ENCODE measurements at places on chromosomes 7 and 10.
A peak's percentile ranks its signal among the peaks of the same experiment; 100 is the strongest.

DNA sequence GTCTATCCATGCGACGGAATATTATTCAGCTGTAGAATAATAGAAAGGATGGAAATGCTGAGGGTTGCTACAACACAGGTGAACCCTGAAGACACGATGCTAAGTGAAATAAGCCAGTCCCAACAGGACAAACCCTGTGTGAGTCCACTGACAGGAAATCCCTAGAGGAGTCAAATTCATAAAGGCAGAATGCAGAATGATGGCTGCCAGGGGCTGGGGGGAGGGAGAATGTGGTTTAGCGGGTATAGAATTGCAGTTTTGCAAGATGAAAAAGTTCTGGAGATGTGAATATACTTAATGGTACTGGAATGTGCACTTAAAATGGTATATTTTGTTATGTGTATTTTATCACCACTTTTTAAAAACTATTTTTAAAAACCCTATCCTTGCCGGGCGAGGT, 36.9 kb upstream of the DOCK1 start:
- no peak for DNase-seq

GRCh38 chr10:104300736-104301292, 31.8 kb downstream of the GSTO2 start:
- no peak for DNase-seq

DNA sequence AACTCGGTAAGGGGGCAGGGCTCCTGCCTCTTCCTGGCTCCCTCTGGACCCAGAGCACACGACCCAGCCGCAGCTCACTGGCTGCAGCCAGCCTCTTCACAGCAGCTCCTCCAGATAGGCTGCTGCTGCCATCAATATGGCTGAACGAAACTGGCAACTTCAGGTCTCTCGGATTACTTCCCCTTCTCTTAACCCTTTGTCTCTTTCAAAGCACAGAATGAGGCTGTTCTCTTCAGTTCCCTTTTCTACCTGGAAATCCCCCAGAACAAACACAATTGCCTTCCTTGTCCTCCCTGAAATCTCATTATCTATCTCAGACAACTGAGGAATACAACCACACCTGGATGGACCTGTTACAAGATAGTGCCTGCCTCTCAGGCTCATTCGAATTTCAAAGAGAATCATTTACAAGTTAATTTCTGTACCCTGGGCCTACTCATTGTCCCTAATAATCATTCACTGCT, 193.4 kb upstream of the MBL2 start:
- DNase-seq, result peak; percentile 20

DNA sequence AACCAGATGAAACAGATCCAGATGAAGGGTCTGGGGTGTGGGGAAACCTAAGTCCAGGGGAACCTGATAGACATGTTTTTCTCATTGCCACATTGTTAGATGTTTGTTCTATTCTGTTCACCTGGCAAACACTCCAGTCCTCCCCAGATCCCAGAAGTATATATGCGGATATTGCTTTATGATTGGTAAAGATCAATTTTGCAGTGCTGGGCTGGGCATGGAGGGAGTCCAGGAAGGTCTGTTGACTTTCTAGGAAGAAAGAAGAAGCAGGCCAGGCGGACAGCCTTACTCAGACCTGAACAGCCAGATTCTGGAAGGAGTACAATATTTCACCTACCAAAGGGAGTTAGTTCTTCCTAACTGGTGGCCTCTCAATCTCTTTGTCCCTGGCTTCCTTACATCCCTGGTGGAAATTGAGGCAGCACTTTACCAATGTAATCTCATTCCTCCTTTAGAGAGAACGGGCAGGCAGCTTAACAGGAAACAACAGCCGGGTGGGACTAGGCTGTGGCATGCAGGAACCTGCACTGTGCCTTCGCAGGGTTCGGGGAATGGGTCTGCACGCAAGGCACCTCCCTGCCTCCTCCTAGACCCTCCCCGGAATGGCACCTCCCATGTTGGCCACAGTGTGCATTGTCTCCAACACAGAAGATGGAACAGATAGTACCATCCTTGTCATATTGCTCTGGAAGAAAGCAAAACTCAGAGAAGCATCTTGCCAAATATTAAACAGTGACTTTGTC, 930 bp downstream of the GIMAP6 start:
- DNase-seq, result peak; percentile 15

GRCh38 chr10:23417254-23417653, 21.6 kb upstream of the OTUD1 start:
- no peak for DNase-seq

GRCh38 chr10:34028936-34029335, 694.5 kb upstream of the NRP1 start:
- no peak for DNase-seq

DNA sequence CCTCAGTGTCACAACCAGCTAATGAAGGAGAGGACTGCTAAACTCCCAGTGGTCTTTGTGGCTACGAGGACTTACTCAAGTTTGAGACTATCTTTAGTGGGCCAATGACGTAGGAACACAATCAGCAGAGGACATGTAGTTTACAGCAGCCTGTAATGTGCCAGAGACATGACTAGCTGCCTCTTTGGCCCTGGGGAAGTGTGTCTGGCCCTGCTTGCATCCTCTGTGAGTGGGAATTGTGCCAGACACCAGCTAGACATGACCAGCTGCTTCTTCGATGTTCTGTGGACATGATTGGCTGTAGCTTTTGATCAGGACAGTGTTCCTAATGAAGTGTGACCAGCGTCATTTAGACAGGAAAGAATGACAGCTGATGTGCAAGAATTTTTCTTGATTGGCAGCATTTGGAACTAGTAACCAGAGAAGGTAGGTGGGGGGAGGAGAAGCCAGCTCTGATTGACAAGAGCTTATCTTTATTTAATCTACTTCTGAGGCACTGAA, 141.7 kb downstream of the AUTS2 start:
- DNase-seq, result no peak

DNA sequence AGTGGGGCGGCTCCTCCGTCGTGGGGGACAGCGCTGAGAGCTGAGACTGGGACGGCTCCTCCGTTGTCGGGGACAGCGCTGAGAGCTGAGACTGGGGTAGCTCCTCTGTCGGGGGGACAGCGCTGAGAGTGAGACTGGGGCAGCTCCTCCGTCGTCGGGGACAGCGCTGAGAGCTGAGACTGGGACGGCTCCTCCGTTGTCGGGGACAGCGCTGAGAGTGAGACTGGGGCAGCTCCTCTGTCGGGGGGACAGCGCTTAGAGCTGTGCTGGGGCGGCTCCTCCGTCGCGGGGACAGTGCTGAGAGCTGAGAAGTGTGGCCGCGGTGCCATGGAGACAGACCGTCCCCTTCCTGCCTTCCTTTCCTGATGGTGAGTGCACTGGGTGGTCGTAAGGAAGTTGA, 136.4 kb downstream of the DYNC2I1 start:
- no peak for DNase-seq

DNA sequence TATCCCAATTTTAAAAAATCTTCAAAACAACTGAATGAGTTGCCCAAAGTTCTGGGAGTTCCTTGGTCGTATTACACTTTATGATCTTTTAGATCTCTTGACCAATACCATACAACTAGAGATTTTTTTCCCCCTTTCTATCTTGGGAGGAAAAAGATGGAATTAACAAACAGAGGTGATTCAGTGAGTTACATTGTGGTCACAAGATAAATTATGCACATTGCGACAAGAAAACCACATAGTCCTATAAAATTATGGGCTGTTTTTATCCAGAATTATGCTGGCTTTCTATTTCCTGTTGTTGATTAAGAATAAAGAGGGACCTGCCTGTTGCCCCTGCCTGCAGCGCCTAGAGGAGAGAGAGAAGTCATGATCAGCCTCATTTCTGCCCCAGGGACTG, 8.2 kb upstream of the SGPL1 start:
- no peak for DNase-seq

DNA sequence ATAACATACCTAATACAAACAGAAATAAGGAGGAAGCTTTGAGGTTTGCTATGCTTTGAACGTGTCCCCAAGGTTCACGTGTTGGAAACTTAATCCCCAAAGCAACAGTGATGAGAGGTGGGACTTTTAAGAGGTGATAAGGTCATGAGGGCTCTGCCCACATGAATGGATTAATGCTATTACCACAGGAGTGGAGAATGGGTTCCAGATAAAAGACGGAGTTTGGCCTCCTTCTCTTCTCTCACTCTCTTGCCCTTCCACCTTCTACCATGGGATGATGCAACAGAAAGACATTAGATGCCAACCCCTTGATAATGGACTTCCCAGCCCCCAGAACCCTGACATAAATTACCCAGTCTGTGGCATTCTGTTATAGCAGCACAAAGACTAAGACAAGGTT, 9.6 kb downstream of the ITGB1 start:
- no peak for DNase-seq

DNA sequence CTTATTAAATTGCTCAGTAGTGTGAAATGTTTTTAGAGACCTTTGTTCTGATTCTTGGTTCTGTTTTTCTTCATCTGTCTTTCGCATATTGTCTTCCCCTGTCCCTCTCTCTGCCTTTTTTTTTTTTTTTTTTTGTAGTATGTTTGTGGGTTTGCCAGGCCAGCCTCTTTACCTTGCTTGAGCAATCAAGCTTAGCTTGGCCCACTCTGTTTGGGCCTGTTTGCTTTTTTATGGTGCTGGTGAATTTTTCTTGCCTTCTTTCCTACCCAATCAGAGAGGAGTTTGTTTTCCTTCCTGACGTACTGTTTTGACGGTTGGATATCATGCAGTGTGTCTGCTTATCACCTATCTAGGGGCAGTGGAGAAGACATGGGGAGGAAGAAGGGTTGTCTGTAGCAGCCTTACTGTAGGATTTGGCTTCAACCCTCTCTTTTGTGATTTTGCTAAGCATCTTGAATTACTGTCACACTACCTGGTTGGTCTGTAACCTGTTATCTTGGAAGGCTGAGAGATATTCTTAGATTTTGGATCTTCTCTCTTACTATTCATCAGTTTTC, 64.0 kb downstream of the BBS9 start:
- DNase-seq, result no peak

- peak; percentile 40 for DNase-seq
These were observed 220.9 kb upstream of the MKLN1 start for GRCh38 chr7:131106681-131107336.

DNA sequence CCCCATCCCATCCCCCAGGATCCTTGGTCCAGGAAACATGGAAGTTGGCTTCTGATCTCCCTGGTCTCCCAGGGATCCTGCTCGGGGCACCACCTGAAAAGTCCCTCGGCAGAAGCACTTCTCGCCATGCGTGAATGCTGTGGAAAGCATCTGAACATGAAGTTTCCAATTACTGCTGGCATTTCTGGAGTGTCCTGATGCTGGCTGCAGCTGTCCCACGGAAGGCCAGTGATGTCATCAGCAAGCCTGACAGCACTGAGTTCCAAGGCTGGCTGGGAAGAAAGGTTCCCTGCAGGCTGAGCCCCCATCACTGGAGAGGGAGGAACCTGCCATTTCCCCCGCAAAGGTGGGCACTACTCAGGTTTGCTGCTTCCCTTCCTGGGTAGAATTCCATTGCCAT, 71.4 kb downstream of the KCNMA1 start:
- DNase-seq, result no peak

GRCh38 chr10:6328699-6329423, 126.1 kb downstream of the PFKFB3 start:
- peak; percentile 85 for DNase-seq

DNA sequence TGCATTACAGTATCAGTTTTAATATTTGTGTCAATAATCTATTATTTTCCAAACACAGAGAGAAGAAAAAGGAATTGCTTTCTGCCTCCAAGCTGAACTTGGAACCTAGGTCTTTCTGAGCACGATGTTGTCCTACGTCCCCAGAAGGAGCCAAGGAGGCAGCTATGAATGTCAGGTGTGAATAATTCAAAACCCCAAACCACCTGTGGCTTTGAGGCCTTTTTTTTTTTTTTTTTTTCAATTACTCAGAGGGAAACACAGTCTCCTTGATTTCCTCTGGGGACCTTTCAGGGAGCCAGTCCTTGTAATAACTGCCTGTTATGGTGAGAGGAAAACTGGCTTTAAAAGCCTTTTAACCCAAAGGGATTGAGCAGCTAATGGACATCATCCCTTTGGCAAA, 8.3 kb downstream of the GPR85 start:
- DNase-seq, result no peak

GRCh38 chr7:13201628-13202027, 514.2 kb downstream of the ARL4A start:
- DNase-seq, result no peak

GRCh38 chr7:134254311-134254710, 62.4 kb downstream of the SLC35B4 start:
- peak; percentile 42 for DNase-seq

- DNase-seq, result no peak
These were observed 2.3 kb downstream of the AGMO start for GRCh38 chr7:15559416-15559928.

DNA sequence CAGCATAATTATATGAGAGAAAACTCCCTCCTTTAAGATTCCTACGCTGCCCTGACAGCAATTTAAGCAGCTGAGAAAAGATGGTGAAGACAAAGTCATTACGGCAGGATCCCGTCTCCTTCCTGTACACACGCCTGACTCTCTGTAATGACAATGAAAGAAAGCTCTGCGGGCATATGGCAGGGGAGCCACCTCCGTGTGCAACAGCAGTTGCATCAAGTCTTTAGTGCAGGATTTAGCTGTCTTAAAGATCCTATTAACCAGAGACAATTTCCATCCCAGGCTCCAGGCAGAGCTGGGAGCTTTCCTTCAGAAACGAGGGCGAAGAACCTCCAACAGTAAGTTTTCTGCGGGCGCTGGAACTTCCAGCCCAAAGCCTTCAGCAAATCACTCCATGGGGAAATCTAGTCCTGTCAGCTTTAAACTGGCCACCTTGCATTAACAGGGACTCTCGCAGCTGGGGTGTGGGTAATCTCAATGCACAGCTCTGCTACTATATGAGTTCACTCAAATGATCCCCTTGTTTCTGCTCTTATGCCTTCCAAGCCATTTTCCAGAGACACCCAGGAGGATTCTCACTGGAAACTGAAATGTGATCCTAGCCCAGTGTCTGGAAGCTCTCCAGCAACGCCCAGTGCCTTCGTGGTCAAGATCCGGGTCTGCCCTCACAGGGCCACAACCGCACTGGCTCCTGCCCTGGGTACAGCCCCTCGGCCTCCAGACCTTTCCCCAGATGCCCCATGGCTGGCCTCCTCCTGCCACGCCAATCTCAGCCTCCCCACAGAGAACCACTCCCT, 74.9 kb downstream of the CTBP2 start:
- DNase-seq, result no peak

DNA sequence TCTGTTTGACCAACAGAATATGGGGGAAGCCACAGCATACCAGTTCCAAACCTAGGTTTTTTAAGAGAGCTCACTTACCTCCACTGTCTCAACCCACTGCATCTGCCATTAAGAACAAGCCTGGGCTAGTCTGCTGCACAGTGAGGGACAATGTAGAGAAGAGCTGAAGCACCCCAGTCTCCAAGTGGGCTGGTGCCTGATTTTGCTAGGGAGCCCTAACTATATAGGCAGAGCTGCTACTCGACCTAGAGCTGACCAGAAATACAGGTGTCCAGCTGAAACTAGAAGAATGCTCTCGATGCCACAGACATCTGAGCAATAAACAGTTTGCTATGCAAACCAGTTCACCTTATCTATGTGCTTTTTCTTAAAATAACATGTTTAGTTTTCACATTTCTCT, 106.9 kb upstream of the BET1 start:
- DNase-seq, result no peak

DNA sequence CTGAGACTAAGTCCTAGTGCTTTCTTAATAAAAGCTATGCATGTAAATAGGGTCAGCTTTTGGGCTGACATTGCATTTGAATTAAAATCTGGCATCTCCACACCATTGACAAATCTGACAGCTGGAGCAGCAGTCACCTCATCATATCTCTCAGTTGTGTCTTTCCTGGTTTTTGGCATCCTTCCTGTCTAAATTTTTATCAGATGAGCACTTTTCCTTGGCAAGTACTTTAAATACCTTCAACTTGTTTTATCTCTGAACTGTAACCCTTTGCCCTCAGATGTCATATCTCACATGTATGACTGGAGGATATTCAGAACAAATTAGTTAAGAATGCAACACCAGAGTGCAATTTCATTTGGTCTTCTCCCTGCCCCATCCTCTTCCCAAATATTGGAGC, 1066.2 kb downstream of the LRMDA start:
- no peak for DNase-seq
